ENCODE measurements at places on chromosomes 4 and X.

DNA sequence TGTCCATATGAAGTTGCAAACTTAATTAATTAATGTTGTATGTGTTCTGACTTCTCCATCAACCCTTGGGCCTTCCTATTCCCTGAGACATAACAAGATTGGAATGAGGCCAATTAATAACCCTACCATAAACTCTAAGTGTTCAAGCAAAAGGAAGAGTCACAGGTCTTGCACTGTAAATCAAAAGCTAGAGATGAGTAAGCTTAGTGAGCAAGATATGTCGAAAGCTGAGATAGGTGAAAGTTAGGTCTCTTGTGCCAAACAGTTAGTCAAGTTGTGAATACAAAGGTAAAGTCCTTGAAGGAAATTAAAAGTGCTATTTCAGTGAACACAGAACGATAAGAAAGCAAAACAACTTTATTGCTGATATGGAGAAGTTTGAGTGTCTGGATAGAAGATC is 58.2 kb upstream of the GPRIN3 start:
- DNase-seq, result no peak

DNA sequence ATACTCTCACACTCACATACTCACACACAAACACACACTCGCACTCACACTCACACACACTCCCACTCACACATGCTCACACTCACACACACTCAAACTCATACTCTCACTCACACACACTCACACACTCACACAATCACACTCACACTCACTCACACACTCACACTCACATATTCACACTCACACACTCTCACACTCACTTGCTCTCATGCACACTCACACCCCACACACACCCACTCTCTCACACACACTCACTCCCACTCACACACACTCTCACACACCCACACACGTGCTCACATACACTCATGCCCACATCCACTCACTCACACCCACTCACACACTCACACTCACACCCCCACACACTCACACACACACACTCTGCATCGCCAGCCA is 4.9 kb upstream of the ATP2B3 start:
- no peak for DNase-seq

DNA sequence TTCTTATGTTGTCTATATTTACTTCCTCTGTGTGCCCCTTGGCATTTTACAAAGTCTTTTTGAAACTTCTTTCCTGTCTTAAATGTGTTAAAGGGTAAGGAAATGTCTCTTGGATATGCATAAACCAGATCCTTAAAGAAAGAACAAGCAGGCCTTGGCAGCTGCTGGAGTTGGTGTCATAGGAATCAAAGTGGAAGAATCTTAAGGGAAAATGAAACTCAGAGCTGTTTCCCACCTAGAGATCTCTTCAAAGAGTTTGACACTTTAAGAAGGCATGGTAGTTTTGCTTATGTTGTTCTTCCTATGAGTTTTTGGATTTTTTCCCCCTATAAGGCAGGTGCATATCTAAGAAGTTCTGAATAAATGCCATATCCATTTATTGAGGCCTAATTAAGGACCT is 37.0 kb upstream of the CWH43 start:
- no peak for DNase-seq

GRCh38 chr4:85492336-85492735 is 17.4 kb downstream of the ARHGAP24 start:
- DNase-seq, result no peak

DNA sequence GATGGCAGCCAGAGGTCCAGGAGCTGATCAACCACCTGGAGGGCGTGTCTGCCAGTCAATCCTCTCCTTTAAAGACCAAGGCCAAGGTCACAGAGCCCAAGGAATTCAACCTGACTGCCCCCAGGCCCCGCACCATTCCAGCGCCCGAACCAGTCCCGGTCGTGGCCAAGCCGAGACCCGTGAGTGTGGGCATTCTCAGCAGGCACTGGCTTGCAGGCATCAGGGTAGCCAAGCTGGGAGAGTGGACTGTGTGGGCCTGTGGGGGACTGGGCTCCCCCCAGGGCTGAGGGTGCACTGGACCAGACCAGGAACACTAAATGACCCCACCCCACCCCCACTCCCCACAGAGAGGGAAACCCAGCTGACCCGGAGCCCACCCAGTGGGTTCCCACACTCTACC is 23.8 kb upstream of the RNF4 start:
- DNase-seq, result no peak
